ENCODE measurements at places on chromosomes 13 and 19. TPM values are rescaled to one million over a fixed set of nuclear protein-coding genes. Genes with fewer than 3 reads are reported as not detected.
A peak's percentile ranks its signal among the peaks of the same experiment; 100 is the strongest.

GRCh38 chr19:41088151-41088550 lies at the start of gene CYP2A13:
Gene CYP2A13 (plus strand): TSS chr19:41088451. CDS start chr19:41088472, 21 bp downstream.
- H3K36me3 ChIP-seq, result no peaks in the 10 kb centered on the region
- no peaks in the 10 kb centered on the region for H3K4me1 ChIP-seq
- H3K27ac ChIP-seq, result no peak within 1 kb of the TSS
- H3K4me3 ChIP-seq, result no peak within 1 kb of the TSS
- peaks cover 42% of the 10 kb centered on the region for H3K27me3 ChIP-seq

- H3K4me3 ChIP-seq, result no peak overlapping the region
- no peaks in the 10 kb centered on the region for H3K4me1 ChIP-seq
Measured at GRCh38 chr19:54795758-54796157, 7.7 kb upstream of the KIR2DL4 start.

- no peaks in the 10 kb centered on the region for H3K36me3 ChIP-seq
- H3K4me1 ChIP-seq, result no peaks in the 10 kb centered on the region
- peak overlapping the region; percentile 55 for H3K27ac ChIP-seq
- DNase-seq, result no peak
Measured at GRCh38 chr19:46284635-46285034, 12.2 kb upstream of the HIF3A start.

- no peaks in the 10 kb centered on the region for H3K36me3 ChIP-seq
- peak within 1 kb of the TSS; percentile 91 for H3K4me3 ChIP-seq
- H3K4me1 ChIP-seq, result peaks cover 7% of the 10 kb centered on the region
- peak; percentile 85 for DNase-seq
- H3K27ac ChIP-seq, result peak within 1 kb of the TSS; percentile 85
Measured at GRCh38 chr13:34941835-34942731, at the start of gene NBEA. Gene NBEA (plus strand): TSS chr13:34942270. CDS start chr13:34942821, 551 bp downstream.

- H3K4me3 ChIP-seq, result no peak overlapping the region
- no peaks in the 10 kb centered on the region for H3K27me3 ChIP-seq
- no peaks in the 10 kb centered on the region for H3K36me3 ChIP-seq
- H3K4me1 ChIP-seq, result no peaks in the 10 kb centered on the region
- DNase-seq, result no peak
Measured at GRCh38 chr13:99601535-99601934, 100.3 kb downstream of the TM9SF2 start.

- no peak for DNase-seq
- peaks cover 30% of the 10 kb centered on the region for H3K4me1 ChIP-seq
- H3K36me3 ChIP-seq, result no peaks in the 10 kb centered on the region
- H3K27me3 ChIP-seq, result no peaks in the 10 kb centered on the region
- peak overlapping the region; percentile 88 for H3K27ac ChIP-seq
Measured at GRCh38 chr19:18587962-18588610, 512 bp upstream of the REX1BD start.

DNA sequence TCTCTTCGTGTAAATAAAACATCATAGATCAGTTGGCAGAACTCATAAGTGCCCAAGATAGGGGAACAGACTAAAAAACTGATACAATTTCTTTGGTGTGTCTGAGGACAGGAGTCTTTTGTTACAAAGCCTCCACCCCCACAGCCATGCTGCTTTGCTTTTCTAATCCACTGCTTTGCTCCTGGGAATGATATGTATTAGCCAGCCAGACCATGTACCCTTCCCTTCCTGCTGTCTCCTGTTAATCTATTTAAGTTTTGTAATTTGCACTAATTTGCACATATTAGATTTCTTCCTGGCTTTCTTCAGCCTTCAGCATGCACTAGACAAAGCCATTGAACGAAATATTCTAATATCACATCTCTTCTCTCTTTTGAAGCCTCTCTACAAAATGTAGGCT lies 130.5 kb downstream of the MAB21L1 start:
- H3K36me3 ChIP-seq, result no peaks in the 10 kb centered on the region
- no peak for DNase-seq
- H3K4me1 ChIP-seq, result no peaks in the 10 kb centered on the region
- H3K27ac ChIP-seq, result no peak overlapping the region
- no peaks in the 10 kb centered on the region for H3K27me3 ChIP-seq
- H3K4me3 ChIP-seq, result no peak overlapping the region

DNA sequence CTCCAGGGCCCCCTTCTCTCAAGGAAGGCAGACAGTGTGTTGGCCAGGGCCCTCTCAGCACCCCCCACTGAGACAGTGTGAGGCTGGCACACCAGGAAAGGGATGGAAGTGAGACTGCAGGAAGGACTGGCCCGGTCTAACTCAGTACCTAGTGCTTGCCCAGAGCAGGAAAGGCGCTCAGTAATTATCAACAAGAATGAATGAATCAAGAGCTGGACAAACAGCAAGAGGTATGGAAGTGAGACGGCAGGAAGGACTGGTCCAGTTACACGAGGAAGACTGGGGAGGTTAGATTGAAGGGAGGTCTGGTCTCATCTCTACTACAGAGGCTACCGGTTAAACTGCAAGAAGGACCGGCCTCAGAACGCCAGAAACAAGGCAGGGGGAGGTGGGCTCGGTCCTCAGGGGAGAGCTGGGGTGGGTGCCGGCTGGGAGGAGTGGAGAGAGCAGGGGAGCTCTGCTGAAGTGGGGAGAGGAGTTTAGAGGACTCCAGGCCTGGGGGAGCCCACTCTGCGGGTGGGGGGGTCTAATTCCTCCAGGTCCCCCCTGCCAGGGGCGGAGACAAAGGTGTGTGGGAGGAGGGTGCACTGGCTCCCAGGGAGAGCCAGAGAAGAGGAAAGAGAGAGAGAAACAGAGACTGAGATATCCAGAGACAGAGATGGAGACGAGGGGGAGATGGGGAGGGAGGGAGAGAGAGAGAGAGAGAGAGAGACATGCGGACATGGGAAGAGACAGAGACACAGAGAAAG lies 1.1 kb downstream of the SLC8A2 start:
- H3K27ac ChIP-seq, result peak overlapping the region; percentile 84
- H3K36me3 ChIP-seq, result no peaks in the 10 kb centered on the region
- no peak for DNase-seq
- peak overlapping the region; percentile 73 for H3K4me3 ChIP-seq
- H3K27me3 ChIP-seq, result no peaks in the 10 kb centered on the region

IRGC gene
- not detected for total RNA-seq

ETHE1 gene
- total RNA-seq, result 52.8 TPM

Data from sigmoid colon (tissue), 7 donors.